ENCODE measurements at places on chromosomes 4 and X. TPM values are rescaled to one million over a fixed set of nuclear protein-coding genes. Genes with fewer than 3 reads are reported as not detected.
A peak's percentile ranks its signal among the peaks of the same experiment; 100 is the strongest.

GRCh38 chrX:21725496-21725895, 32.4 kb downstream of the SMPX start:
- H3K27ac ChIP-seq = no peak overlapping the region
- no peak overlapping the region for H3K4me3 ChIP-seq
- H3K27me3 ChIP-seq = no peaks in the 10 kb centered on the region

- DNase-seq = no peak
- H3K27me3 ChIP-seq = no peaks in the 10 kb centered on the region
- no peaks in the 10 kb centered on the region for H3K36me3 ChIP-seq
- H3K27ac ChIP-seq = no peak overlapping the region
- H3K4me3 ChIP-seq = no peak overlapping the region
Observed at GRCh38 chrX:7346021-7346420, 198.1 kb upstream of the PUDP start.

- H3K27me3 ChIP-seq = no peaks in the 10 kb centered on the region
- peaks cover 9% of the 10 kb centered on the region for H3K4me1 ChIP-seq
- no peak overlapping the region for H3K4me3 ChIP-seq
- DNase-seq = no peak
Observed at GRCh38 chr4:184534511-184535391, 60.4 kb upstream of the IRF2 start.

DNA sequence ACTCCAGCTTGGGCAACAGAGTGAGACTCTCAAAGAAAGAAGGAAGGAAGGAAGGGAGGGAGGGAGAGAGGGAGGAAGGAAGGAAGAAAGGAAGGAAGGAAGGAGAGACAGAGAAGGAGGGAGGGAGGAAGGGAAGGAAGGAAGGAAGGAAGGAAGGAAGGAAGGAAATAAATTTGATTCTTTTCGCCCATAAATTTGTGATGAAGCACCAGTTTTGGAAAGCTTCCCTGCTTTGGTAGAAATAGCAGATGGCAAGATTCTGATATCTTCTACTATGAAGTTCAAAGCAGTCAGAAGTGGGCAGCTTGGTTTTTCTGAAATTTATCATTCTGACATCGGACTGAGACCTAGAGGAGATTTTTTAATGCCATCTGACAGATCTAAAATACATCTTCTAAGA, 11.7 kb upstream of the GYG2 start:
- no peak overlapping the region for H3K4me3 ChIP-seq
- H3K27me3 ChIP-seq = no peaks in the 10 kb centered on the region
- no peaks in the 10 kb centered on the region for H3K36me3 ChIP-seq
- no peak for DNase-seq
- H3K27ac ChIP-seq = no peak overlapping the region

The ZFP42 gene
- total RNA-seq = not detected

The ASMT gene
- not detected for total RNA-seq

- H3K36me3 ChIP-seq = no peaks in the 10 kb centered on the region
- no peak overlapping the region for H3K4me3 ChIP-seq
- no peaks in the 10 kb centered on the region for H3K27me3 ChIP-seq
- no peak for DNase-seq
- no peaks in the 10 kb centered on the region for H3K4me1 ChIP-seq
Observed at GRCh38 chrX:57417827-57418226, 131.3 kb downstream of the FAAH2 start.

The SRPX2 gene
- total RNA-seq = 72.2 TPM

The SOD3 gene
- 112 TPM for total RNA-seq

GRCh38 chr4:41360921-41361793, 104.4 kb downstream of the UCHL1 start:
- H3K36me3 ChIP-seq = no peaks in the 10 kb centered on the region
- H3K4me1 ChIP-seq = peaks cover 18% of the 10 kb centered on the region
- H3K4me3 ChIP-seq = peak overlapping the region; percentile 66
- peak; percentile 43 for DNase-seq
- peak overlapping the region; percentile 69 for H3K27ac ChIP-seq

GRCh38 chr4:111283066-111283677, 660.3 kb upstream of the PITX2 start:
- peaks cover 5% of the 10 kb centered on the region for H3K27me3 ChIP-seq
- H3K36me3 ChIP-seq = no peaks in the 10 kb centered on the region
- H3K4me1 ChIP-seq = no peaks in the 10 kb centered on the region
- H3K27ac ChIP-seq = no peak overlapping the region

GRCh38 chrX:24668111-24668510, 21.0 kb upstream of the PCYT1B start:
- H3K36me3 ChIP-seq = no peaks in the 10 kb centered on the region
- no peak for DNase-seq
- no peaks in the 10 kb centered on the region for H3K27me3 ChIP-seq

DNA sequence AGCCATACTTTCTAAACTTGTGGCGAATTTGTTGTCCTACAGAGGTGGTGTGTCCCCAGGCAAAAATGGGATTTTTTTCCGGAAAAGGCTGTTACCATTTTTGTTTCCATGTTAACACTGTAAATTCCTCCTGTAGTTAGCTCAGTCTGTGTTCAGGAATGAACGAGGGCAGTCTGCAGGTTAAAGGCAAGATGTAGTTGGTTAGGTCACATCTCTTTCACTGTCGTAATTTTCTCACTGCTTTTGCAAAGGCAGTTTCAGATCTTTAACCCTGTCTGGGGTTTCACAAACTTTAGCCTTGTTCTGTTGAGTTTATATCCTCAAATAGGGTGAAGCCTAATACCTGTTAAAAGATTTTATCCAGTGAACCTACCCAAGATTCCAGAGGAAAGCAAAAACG, 50.5 kb upstream of the PUDP start:
- no peaks in the 10 kb centered on the region for H3K4me1 ChIP-seq
- H3K27ac ChIP-seq = no peak overlapping the region
- no peaks in the 10 kb centered on the region for H3K27me3 ChIP-seq
- H3K4me3 ChIP-seq = no peak overlapping the region

DNA sequence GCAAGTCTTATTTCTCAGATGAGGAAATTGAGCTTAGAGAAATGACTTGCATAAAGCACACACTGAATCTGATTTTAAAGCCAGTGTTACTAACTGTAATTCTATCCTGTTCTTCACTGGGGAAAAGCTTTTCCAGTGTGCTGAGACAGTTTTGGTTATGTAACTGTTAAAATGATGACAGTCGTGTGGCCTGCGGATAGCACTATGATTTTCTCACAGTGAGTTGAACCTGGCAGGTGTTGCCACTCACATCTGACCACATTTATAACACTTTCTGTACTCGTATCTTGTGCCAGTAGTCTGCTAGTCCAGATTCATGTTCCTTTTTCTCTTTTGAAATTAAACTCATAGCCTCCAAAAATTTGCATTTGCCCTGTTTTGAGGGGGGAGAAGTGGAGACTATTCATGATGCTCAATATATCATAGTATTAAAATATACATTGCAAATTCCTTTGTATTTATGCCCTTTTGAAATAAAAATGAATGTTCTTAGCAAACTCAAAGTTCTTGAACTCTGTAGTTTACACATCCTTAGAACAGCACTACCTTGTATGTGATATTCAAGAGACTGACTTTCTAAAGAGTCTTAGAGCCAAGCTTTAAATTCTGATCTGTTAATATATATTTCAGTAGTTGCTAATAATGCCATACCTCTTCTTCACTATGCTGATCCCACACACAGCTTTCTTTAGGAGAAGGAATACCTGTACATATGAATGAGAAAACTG, 132.3 kb downstream of the PDLIM5 start:
- DNase-seq = no peak
- peaks cover 22% of the 10 kb centered on the region for H3K36me3 ChIP-seq
- no peaks in the 10 kb centered on the region for H3K4me1 ChIP-seq

- no peaks in the 10 kb centered on the region for H3K36me3 ChIP-seq
- H3K4me1 ChIP-seq = no peaks in the 10 kb centered on the region
- no peak overlapping the region for H3K4me3 ChIP-seq
- DNase-seq = peak; percentile 9
- H3K27me3 ChIP-seq = no peaks in the 10 kb centered on the region
- H3K27ac ChIP-seq = no peak overlapping the region
Observed at GRCh38 chrX:117743469-117744251, 372.9 kb downstream of the KLHL13 start.

GRCh38 chrX:120775959-120776358, 99.7 kb downstream of the CT47B1 start:
- no peak for DNase-seq
- H3K4me1 ChIP-seq = no peaks in the 10 kb centered on the region
- no peak overlapping the region for H3K27ac ChIP-seq
- H3K36me3 ChIP-seq = no peaks in the 10 kb centered on the region

The DKC1 gene
- total RNA-seq = 17.5 TPM

The RUFY3 gene
- total RNA-seq = 45.6 TPM

DNA sequence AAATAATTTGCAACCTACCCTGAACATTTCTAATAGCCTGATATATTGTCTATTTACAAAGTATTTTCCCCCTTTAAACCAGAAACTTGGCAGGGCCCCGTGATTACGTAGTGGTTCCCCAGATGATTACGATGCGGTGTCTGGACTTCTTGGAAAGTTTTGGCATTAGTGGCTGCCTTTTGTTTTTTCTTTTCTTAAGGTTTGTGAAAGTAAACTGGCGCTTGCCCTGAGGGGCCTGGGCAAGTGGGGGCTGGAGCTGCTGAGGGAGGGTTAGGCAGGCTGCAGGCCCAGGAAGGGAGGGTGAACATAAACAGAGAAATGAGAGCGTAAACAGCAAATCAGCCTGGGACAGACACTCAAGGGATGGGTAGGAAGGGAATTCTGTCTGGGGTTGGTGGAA, 123.6 kb upstream of the MSX1 start:
- no peak overlapping the region for H3K27ac ChIP-seq
- no peak for DNase-seq
- H3K36me3 ChIP-seq = no peaks in the 10 kb centered on the region
- H3K4me3 ChIP-seq = no peak overlapping the region

The SPANXB1 gene
- not detected for total RNA-seq

- H3K4me3 ChIP-seq = no peak overlapping the region
- H3K27ac ChIP-seq = no peak overlapping the region
- DNase-seq = no peak
- no peaks in the 10 kb centered on the region for H3K27me3 ChIP-seq
- peaks cover 12% of the 10 kb centered on the region for H3K4me1 ChIP-seq
Observed at GRCh38 chr4:2337131-2337723, 75.3 kb upstream of the MXD4 start.

DNA sequence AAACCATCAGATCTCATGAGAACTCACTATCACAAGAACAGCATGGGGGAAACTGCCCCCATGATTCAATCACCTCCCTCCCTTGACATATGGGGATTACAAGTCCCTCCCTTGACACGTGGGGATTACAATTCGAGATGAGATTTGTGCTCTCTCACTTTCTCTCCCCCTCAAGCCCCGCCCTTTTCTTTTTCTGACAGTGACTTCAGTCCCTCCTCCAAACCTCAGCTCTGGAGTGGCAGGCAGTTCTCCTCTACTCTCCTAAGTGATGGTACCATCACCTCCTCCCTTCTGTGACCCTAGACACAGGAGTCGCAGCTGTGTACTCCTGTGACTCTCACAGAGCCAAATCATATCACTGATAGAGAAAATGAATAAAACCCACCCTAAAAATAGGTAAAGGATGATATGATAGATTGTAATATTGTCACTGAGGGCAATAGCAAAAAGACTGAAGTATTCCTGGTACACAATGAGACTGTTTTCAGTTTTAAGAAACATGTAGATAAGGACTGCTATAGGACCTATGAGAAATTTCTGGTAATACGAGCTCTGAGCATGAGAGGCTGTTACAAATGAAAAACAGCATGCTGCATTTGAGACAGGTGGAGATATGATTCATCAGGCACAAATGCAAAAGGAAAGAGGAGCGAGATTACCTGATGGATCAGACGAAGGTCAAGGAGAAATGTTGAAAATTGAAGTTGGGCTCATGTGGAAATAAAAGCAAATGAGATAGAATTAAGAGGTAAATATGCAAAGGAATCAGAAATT, 101.2 kb upstream of the CBLL2 start:
- H3K4me3 ChIP-seq = no peak overlapping the region
- H3K36me3 ChIP-seq = no peaks in the 10 kb centered on the region
- no peaks in the 10 kb centered on the region for H3K27me3 ChIP-seq

The NAA11 gene
- not detected for total RNA-seq

The VCX gene
- not detected for total RNA-seq

The ALB gene
- 0.64 TPM for total RNA-seq

DNA sequence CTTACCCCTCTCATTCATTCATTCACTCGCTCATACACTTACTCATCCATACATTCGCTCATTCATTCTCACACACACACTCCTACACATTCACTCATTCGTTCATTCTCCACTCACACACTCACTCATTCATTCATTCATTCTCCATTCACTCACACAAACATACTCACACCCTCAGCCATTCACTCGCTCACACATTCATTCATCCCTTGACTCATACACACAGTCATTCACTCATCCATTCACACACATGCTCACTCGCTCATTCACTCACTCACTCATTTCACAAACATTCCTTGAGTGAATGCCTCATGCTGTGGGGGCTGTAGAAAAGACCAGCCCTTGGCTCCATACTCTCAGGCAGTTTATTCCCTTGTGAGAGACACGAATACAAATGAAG, 151.1 kb upstream of the MAMLD1 start:
- DNase-seq = no peak
- no peaks in the 10 kb centered on the region for H3K27me3 ChIP-seq
- H3K36me3 ChIP-seq = no peaks in the 10 kb centered on the region
- no peak overlapping the region for H3K4me3 ChIP-seq

GRCh38 chr4:166421556-166422156, 548.6 kb downstream of the TLL1 start:
- H3K4me1 ChIP-seq = no peaks in the 10 kb centered on the region
- DNase-seq = no peak
- H3K4me3 ChIP-seq = no peak overlapping the region
- no peaks in the 10 kb centered on the region for H3K36me3 ChIP-seq
- no peak overlapping the region for H3K27ac ChIP-seq

DNA sequence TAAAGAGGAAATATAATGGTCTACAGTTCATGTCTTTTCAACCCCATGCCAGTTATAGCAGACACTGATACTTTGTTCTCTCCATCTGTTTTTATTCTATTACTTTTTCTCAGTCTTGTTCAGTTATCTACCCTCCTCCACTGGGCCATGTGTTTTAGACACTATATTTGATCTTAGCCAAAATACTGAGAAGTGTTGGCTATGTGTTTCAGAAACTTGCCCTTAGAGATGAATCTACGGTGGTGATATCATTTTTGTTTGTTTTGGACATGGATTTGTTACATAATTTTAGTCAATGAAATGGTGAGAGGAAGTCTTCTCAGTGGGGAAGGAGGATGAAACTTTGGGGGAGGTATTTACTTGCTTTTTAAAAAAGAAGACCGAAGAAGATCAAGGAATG, 211.5 kb upstream of the DDX53 start:
- no peaks in the 10 kb centered on the region for H3K4me1 ChIP-seq
- no peaks in the 10 kb centered on the region for H3K36me3 ChIP-seq
- H3K4me3 ChIP-seq = no peak overlapping the region
- H3K27ac ChIP-seq = no peak overlapping the region

GRCh38 chr4:169484485-169484884, 127.9 kb downstream of the NEK1 start:
- H3K27me3 ChIP-seq = no peaks in the 10 kb centered on the region
- DNase-seq = no peak
- H3K4me1 ChIP-seq = peaks cover 6% of the 10 kb centered on the region
- no peaks in the 10 kb centered on the region for H3K36me3 ChIP-seq
- no peak overlapping the region for H3K27ac ChIP-seq
- H3K4me3 ChIP-seq = no peak overlapping the region

The UCP1 gene
- not detected for total RNA-seq

Measured in transverse colon (tissue), 4 donors.